ENCODE measurements at places on chromosomes 5 and 9.

DNA sequence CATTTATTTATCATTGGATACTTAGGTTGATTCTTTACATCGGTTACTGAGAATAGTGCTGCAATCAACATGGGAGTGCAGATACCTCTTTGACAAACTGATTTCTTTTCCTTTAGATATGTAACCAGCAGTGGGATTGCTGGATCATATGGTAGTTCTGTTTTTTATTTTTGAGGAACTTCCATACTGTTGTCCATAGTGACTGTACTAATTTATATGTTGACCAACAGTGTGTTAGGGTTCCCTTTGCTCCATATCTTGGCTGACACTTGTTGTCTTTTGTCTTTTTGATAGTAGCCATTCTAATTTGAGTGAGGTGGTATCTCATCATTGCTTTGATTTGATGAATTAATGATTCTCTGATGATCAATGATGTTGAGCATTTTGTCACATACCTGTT, 137.3 kb upstream of the PITX1 start:
- DNase-seq: no peak

DNA sequence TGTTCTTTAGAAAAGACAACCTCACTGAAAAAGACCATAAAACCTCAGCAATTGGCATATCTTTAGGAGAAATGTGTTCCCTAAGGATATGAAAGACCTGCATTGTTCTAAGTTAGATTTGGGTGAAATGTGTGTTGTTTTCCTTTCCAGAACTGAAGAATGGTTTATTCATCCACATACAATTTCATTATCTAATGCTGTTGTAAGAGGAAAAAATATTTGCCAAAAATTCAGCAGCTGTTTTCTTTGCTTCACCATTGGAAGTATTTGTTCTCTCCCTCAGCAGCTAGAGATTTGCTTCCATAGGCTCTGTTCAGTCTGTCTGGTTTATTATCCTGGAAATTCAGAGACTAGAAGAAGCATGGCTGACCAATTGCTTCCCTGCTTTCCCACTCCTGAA, 150.9 kb downstream of the ISOC1 start:
- DNase-seq: no peak

DNA sequence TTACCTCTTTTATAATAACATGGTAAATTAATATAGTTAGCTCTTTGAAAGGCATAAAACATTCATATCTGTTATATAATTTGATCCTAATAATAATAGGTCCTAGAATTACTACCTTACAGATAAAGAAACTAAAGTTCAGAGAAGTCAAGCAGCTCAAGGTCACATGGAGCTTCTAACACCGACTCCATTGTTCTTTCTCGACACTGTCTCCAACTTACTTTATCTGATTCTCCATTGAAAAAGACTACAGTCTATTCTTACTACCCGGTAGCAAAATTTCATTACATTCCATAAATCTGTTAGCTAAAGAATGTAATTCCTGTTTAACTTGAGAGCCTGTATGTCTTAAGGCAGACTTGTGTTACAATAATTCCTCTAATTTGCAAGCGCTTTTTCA, 96.3 kb upstream of the TMEM161B start:
- DNase-seq: no peak

DNA sequence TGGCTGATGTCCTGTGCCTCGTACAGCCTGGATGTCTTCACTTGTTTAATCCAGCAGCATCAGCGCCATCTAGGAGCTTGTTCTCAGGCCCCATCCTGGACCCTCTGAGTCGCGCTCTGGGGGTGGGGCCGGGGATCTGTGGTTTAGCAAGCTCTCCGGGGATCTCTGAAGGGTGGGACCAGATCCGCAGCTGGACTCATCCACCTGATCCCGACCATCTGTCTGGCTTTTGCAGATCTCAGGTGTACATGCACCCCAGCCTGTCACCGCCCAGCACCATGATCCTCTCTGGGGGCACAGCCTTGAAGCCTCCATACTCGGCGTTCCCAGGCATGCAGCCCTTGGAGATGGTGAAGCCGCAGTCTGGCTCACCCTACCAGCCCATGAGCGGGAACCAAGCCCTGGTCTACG, 15.1 kb upstream of the POMT1 start:
- no peak for DNase-seq

DNA sequence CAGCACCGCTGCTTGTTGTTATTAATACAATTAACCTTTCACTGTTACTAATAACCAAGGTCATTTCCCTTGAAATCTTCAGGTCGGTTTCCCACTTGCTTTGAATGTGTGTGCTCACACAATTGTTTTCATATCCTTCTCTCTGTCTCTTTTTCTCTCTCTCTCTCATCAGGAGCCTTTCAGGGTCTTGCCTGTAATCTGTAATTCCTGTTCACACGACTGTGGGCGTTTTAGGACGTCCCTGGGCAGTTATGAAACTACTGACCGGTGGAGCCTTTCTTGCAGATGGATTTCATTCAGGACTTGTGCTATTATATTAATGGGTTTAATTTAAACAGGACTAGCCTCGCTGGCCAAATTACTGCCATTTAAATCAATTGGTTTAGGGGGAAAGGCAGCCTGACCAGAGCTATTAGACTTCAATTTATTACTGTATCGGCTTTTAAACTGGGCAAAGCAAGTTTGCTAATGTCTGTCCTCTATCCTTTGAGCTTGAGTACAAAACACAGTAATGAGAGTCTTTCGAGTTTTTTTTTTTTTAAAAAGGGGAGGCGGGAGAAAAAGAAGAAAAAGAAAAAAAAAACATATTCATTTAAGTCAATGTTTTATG, 316.0 kb upstream of the TLE4 start:
- no peak for DNase-seq

DNA sequence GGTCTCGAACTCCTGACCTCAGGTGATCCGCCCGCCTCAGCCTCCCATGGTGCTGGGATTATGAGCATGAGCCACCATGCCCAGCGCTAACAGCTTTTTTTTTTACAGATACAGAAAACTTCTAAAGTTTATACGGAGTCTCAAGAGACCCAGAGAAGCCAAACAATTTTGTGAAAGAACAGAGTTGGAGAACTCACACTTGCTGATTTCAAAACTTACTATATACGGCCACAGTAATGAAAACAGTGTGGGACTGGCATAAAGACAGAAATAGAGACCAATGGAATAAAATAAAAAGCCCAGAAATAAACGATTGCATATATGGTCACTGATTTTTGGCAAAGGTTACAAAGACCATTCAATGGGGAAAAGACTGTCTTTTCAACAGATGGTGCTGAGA, 85.6 kb upstream of the CACNA1B start:
- no peak for DNase-seq

DNA sequence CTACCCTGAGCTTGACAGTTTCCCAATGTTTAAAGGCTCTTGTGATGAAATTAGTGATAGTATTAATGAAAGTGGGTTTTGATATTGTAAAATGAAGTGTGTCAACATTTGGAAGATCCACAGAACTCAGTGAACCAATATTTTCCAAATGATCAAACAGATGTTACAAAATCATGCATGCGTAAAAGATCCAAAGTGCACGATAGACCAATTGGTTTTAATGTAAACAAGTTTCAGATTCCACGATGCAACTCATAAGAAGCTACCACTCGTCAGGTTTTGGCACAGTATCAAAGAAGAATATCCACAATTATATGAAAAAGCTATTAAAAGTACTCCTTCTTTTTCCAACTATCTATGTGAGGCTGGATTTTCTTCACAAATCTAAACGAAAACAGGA, 82.3 kb downstream of the SLC38A9 start:
- no peak for DNase-seq

GRCh38 chr5:42929871-42930270, 110.2 kb downstream of the ANXA2R start:
- DNase-seq: no peak

GRCh38 chr5:138763037-138763778, 10.0 kb downstream of the CTNNA1 start:
- DNase-seq: no peak

Measured in GM20000 (cell line).